BJ (cell line): ENCODE measurements at places on chromosomes 13 and 19. TPM values are rescaled to one million over a fixed set of nuclear protein-coding genes. Genes with fewer than 3 reads are reported as not detected.

DNA sequence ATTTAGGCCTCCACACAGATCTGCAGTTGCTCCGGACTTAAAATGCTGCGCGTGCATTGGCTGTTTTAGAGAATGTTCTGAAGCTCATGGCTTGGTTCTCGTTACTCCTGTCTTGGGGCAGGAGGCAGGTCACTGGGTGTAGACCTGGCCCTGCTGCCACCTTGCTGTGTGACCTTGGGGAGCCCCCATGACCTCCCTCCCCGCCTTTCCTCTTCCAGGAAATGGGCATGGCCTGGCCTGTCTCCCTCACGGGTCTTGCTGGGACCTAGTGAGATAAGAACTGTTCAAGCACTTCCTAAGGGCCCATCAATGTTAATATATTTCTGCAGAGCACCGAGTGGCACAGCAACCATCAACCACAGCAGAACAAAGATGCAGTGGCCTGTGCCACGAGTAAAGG is 49.4 kb downstream of the KLF2 start:
- no peak for DNase-seq

GRCh38 chr19:38162632-38163031 is 61.4 kb downstream of the DPF1 start:
- no peak for DNase-seq

DNA sequence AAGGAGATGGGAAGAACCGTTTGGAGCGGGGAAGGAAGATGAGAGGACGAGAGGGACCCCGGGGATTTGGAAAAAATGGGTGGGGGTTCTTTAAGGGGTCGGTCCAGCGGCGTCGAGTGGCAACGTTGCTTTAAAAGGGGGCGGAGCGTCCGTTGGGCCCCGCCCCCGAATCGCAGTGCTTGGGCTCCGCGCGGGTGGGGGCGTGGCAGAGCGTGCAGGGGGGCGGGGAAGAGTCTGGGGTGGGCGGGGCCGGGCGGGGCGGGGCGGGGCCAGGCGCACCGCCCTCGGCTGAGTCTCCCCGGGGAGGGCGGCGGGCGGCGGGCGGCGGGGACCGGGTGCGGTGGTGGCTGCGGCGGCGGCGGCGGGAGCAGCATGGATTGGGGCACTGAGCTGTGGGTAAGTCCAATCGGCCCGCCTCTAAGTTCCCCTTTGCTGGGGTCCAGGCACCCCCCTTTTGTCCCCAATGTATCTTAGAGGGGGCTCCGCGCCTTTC is at the start of gene TRIP10:
TRIP10 (plus strand) TSS at position 291 of the 493 bp plus-strand sequence; CDS start at position 373, 82 bp downstream.
- no peak for DNase-seq

The ZNF331 gene
- 4.8 and 6.1 TPM in 2 replicates for polyA plus RNA-seq

DNA sequence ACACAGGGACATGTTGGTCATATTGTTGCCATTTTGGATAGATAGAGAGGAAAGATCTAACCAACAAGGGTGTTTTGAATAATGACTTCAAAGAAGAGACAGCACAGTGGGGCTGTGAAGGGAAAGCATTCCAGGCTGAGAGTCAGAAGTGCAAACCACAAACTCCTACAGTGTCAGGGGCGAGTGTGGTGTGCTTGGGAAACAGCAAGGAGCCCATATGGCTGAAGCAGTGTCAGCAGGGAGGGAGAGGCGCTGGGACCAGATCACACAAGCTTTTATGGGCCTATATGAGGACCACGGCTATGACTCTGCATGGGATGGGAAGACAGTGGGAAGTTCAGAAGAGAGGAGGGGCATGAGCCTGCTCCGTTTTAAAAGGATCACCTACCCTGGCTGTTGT is 166.4 kb downstream of the MYO16 start:
- DNase-seq = no peak

- DNase-seq = no peak
Measured at GRCh38 chr13:66974174-66974573, 256.0 kb downstream of the PCDH9 start.

DNA sequence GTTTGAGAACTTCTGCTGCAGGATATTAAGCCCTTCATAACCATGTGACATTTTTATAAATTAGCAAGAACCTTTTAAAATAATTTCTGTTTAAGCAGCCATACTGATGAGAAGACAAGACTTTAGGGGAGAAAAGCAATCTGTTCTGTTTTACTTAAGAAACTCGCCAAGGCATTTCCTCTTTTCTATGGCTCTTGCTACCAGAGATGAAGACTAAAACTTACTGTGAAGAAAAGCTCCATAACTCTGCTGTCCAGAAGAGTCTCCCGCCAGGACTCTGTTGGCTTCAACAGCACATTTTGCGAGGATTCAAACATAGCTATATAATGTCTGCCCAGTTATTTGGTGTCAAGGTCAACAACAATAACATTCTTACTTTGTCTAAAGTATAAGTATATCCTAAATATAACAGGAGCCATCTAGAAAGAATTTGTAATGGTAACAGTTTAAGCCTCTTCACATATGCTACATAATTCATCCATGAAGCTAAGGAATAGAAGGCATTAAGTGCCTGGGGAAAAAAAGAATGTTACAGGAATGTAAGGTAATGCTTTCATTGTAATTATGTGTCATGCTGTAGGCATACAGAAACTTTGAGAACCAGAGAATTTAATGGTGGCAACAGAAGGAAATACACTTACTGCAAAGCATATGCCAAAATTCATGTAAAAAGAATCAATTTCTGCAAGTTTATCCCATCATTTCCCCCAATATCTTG is 53.2 kb upstream of the EEF1AKMT1 start:
- no peak for DNase-seq

- no peak for DNase-seq
Measured at GRCh38 chr19:36265856-36266374, 51.0 kb downstream of the ZNF146 start.

The FPR1 gene
- polyA plus RNA-seq = not detected in 2 replicates

DNA sequence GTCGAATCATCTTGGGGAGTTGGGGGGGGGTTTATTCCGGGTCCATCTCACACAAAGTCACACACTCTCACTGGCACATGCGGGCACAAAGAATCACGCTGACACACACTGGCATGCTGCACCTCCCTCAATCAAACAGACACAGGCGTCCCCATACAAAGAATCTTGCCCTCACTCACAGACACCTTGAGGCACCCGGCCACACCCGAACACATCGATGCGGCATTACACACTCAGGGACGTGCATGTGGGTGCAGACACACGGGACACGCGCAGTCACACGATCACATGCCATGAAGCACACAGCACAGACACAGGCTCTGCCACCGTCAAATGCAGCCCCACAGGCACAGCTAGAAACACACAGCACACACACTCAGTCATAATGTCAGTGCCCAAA is 7.8 kb downstream of the NFIX start:
- DNase-seq = no peak
